ENCODE measurements at places on chromosomes 16 and 17.

GRCh38 chr16:19881028-19881427 lies 3.6 kb downstream of the GPRC5B start:
- no peak for DNase-seq

- no peak for DNase-seq
Measured at GRCh38 chr17:1470755-1471462, 14.9 kb upstream of the CRK start.

- no peak for DNase-seq
Measured at GRCh38 chr17:38728290-38728831, 1.8 kb upstream of the CISD3 start.

DNA sequence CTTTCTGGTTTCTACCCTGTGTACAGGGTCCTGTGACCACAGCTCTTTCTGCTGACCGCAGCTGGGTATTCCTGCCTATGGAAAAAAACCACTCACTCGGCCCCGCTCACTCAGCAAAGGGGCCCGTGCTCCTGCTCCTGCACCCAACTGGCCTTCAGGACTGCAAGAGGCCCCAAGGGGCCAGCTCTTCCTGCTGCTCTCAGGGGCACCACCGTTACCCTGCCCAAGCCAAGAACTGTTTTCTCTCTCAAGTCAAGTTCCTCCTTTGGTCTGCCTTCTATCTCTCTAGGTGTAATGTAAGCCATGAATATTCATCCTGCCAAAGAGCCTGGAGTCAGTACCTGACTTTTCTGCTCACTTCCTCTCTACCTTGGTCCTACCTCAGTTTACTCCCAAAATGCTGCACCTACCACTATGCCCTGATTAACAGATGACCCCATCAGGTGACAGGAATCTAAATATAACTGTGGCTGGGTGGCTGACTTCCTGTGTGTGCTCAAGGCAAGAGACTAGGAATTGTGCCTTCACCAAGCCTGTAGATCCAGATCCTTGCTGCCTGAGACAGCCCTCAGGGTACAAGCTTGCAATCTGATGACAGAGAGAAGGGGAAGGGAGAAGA lies 20.4 kb upstream of the SCIMP start:
- DNase-seq, result no peak

DNA sequence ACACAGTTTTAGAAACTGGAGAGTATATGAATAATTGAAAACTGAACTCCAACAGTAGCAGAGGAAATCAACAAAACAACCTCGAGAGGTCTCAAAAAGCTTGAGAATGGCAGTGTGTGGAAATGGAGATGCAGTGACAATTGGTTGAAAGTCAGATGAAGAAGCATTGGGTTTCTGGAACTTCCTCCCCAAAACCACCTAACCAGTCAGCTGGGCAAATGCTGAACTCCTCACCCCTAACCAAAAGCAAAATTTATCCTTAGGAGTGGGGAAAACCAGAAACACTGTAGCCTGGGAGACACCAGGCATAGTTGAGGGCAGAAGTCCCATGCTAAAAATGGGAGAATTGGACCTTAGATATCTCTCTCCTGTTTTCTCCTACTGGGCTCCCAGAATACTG lies 109.9 kb downstream of the TANC2 start:
- DNase-seq, result peak; percentile 13

DNA sequence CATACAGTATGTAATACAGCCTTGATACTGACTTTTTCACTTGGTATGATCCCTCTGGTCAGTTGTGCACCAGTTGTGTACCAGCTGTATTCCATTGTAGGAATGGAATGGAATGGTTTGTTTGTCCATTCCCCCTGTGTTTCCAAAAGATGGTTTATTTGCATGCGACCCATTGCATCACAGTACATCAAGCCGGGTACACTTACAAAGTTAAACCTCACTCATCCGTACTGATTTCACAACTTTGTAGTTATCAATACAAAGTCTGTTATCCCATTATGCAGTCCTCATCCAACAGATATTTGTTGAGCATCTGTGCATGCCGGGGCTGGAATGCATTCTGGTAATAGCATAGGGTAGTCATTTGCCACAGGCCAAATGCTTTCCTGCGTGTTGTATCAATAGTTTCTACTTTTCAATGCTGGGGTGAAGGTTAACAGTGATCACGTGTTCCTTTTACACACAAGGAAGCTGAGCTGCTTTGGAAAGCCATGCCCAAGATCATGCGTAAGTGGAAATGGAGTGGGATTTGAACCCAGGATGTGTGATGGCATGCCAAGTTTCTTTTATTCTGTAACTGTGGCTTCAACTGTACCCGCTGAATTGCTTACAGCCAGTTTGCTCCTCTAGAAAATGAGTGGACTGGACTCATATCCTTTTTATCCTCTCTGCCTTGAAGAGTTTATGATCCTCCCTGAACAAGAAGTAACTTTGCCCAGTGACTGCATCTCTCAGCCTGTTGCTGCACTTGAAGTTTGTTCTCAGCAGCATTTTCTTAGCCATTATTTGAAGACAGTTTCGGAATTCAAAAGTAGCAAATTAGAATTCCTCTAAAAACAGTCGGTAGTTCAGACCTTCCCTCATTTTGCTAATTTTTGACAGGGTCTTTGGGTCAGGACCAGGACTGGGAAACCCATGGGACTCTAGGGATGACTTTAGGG lies 228.5 kb downstream of the CCDC182 start:
- no peak for DNase-seq

GRCh38 chr16:68737046-68737729 lies at the start of gene CDH1:
Gene CDH1, plus strand, starts transcription at chr16:68737292. Its CDS starts 124 bp downstream, at chr16:68737416.
- no peak for DNase-seq

DNA sequence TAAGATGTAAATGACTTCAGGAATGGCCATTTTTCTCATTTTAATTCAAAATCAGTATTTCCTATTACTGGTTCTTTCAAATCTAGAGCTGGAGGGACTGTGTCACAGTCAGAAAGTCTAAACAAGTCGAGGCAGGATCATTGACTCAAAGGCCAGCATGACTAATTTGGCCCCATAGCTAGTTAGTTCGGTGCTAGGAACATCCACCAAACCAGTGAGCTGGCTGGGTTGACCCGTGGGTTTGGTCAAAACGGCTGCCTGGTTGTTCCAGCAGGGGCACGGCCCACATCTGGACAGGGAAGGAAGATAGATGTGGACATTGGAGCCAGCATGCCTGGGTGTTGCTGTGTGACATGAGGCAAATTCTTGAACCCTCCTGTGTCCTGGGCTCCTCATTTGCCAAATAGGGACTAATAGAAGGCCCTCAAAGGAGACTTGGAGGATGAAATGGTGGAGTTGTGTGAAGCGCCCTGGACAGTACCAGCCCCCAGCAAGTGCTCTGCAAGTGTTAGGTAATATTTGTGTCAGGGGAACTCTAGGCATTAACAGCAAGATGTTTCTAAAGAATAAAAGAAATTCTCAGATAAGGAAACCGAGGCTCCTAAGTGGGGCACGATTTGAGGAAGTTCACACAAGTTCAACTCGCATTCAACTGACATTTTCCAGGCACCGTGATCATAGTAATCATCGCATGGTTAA lies 46.2 kb downstream of the MEOX1 start:
- DNase-seq, result no peak
